ENCODE measurements at places on chromosomes 2 and 18.

DNA sequence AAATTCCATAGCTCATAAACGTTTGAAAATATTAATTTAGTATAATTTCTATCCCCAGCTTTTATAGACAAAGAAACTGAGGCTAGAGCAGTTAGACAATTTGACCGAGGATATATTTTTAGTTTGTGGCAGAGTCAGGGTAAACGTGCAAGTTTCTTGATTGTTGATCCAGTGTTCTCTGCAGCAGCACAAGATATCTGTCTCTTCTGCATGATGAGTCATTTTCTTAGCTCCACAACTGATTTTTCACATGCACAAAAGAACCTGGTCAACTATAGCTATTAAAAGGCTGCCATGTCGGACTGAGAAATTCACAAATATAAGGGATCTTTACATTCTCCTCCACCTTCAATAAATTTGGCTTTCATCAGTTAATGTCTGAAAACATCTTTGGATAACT, 143.4 kb upstream of the CYP26B1 start:
- DNase-seq = no peak

DNA sequence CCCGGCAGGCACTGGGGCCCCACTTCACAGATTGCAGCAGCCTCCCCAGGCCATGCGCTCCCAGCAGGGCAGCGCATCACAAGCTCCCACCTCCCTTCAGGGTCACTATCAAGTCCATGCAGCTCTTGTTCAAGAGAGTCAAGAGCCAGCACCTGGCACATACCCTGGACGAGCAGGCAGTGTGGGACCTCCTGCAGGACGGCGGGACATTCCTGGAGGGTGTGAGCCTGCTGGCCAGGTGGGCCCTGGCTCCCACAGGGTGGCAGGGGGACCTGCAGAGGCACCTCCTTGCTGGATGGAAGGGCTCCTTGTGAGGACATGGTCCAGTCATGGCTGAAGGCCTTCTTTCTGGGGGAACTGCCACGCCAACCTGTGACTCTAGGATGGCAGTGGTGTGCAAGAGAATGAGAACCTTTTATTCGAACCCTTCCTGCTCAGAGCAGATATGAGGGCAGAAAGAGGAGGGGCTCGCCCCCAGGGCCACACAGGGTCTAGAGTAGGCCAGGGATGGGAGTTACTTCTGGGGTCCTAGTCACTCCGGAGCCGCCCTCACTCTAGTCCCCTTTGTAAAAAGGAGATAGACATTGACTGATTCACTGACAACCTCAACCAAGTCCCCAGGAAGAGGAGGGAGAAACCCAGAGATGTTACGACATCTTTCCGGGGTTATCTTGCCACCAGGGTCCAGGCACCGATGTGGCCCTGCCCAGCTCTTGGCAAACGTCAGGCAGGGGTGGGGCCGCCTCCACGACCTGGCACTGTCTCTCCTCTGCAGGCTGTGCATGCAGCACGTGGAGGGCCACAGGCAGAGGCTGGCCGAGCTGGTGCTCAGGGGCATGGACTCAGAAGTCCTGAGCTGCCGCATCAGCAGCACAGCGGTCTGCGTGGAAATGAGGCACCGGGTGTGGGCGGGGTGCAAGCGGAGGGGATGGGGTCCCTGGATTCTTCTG, 31.3 kb downstream of the HJURP start:
- no peak for DNase-seq

- peak; percentile 55 for DNase-seq
Measured at GRCh38 chr18:23964282-23965238, 50.0 kb upstream of the TTC39C start.

GRCh38 chr2:123953846-123954245, 71.2 kb upstream of the CNTNAP5 start:
- no peak for DNase-seq

DNA sequence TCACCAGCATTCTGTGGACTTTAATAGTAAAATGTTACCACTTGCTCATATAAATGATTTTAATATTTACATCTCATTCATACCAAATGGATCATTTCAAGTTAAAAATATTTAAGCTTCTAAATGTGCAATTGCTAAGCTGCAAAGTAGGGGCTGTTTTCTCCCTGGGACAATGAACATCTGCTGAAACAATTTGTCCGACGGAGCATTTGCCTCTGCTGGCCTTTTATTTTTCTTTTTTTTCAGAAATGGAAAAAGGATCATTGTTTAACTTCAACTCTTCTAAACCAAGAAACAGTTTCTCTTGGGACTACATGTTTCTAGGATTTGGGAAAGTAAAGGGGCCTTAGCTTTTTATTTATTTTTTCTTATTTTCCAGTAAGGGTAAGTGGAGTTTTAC, 43.8 kb upstream of the ITPRID2 start:
- DNase-seq = no peak

- DNase-seq = no peak
Measured at GRCh38 chr2:6863792-6864191, 1.9 kb downstream of the CMPK2 start.

GRCh38 chr18:5294457-5295230, 882 bp downstream of the ZBTB14 start:
- peak; percentile 54 for DNase-seq

- no peak for DNase-seq
Measured at GRCh38 chr2:135563793-135564192, 32.5 kb downstream of the R3HDM1 start.

- DNase-seq = no peak
Measured at GRCh38 chr2:178650554-178650953, 156.7 kb downstream of the TTN start.

DNA sequence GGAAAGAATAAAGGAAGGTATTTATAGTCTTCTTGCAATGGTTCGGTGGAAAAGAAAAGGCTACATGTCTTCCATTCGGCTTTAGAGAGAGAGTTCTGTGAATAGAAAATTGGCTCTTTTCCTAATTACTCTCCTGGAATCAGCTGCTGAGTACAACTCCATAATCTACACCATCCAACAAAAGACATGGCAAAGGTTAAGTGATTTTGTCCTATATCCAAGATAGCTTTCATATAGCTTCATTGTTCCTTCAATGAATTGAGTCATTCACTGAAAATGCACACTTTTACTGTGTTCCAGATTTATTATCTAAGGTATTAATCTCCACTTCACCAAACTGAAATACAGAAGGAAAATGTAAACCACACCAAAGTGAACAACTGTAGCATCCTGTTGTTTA, 514.5 kb downstream of the LRRTM4 start:
- DNase-seq = no peak

DNA sequence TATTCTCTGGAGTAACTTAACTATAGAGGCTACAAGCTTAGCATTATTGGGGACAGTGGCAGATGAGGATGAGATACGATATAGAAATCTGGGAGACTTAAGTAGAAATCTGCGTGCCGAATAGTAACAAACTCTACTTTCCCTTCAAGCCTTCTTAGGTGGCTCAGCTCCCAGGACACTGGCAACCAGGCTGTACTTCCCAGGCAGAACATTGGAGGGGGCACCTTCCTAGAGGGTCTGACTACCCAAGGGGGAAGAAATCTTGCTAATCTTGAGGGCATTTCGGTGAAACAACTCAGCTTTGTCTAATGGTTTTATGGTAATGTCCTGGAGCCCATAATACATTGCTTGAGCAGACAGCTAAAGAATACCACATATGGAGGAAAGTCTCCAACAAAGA, 126.2 kb upstream of the DTNA start:
- no peak for DNase-seq

- DNase-seq = no peak
Measured at GRCh38 chr18:7479756-7480155, 87.4 kb upstream of the PTPRM start.

- no peak for DNase-seq
Measured at GRCh38 chr2:230166557-230167170, 53.1 kb downstream of the SP110 start.

- no peak for DNase-seq
Measured at GRCh38 chr2:69299772-69300516, 87.1 kb downstream of the GFPT1 start.

DNA sequence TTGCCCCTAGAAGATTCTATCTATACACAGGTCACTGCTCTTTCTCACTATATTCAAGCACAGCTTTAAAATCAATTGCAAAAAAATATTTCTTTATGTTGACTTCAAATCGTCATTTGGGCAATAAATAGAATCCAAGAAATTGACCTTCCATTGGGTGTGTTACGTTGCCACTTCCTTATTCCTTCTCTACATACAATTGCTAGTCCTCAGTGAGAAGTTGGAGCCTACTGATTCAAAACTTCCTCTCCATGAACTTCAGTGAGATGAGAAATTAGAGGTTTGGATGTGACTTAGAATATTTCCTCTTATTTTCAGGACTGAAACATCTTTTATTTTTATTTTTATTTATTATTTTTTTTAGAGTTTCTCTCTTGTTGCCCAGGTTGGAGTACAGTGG, 40.3 kb downstream of the PMAIP1 start:
- DNase-seq = no peak

DNA sequence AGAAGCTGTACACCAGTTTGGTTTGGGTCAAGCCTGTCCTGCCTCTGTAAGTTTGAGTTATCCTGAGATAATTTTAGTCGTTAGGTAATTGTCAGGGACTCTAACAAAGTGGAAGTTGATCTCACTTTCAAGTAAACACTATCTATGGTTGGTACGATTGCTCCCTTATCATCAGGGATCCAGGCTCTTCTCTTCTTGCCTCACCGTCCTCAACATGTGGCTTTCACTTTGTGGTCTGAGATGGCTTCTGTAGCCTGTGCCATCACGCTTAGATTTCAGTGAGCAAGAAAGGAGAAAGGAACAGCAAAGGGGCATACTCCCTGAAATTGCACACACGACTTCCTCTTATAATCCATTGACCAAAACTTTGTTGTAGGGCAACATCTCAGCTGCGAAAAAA, 115.6 kb downstream of the CTAGE1 start:
- no peak for DNase-seq

DNA sequence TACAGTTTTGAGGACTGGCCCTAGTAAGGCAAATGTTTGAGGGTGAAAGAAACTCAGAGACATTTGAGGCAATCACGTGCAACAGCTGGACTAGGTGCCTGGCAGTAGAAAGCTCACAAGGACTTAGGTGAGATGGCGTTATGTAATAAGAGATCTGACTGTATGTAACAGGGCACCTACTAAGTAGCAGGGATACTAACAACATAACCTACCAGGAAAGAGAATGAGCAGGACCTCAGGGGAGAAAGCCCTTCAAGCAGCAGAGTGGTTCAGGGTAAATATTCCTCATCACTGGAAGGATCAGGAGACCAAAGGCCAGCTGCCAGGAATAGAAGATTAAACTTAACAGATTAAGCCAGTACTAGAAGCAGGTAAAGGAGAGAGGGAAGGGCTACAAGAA, 53.4 kb downstream of the ARHGAP15 start:
- no peak for DNase-seq

DNA sequence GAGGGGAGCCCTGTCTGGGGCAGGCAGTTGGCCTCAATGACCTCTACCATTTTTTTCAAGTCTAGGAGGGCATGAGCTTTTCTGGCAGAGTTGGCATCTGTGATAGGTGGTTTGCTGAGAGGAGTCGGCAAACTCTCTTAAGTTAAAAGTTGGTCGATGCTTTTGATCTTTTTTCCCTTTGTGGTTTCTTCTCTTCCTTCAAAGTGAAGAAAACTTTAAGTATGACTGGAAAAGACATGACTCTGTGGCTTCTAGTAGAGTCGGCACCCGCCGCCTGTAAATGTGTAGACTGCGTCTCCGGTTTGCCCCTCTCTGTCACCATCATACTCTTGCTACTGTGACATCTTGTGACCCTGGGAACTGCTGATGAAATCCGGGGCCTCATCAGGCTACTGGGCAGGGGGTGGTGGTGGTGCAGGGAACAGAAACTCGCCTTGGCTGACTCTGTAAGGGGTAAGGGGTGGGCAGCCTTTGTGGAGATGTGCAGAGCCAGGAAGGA, 21.1 kb downstream of the INPP5D start:
- peak; percentile 84 for DNase-seq

DNA sequence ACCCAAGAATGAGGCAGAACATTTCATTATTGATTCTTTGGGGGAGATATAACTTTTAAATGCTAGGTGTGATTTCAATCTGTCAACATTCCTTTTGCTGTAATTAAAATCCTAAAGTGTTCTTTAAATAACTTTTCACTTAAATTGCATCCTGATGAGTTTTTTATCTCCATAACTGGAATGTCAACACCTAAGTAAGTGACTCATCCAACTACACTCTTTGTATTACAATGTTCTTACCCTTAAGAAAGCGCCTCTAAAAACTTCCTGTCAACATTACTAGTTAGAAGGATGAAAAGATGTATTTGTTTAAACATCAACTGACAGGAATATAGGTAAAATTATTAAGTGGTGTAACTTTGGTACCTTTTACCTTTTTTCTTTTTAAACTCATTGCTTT, 1657.0 kb downstream of the LRP1B start:
- DNase-seq = no peak

GRCh38 chr2:216715402-216715974, 20.1 kb upstream of the IGFBP5 start:
- no peak for DNase-seq

DNA sequence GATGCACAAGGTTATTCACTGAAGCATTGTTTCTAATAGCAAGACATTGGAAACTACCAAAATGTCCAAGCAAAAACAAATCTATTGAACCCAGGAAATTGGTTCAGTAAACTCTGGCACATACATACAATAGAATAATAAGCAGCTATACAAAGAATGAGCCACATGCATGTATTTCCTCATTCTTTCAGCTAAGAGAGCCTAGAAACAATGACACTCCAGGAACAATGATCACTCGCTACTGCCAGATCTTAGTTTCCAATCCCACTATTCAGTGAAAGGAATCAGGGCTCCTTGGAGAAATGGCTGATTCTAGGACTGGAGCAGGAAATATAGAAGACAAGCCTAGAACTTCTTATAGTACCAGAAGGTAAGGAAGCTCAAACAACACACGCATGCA, 221.9 kb upstream of the AGAP1 start:
- DNase-seq = no peak

DNA sequence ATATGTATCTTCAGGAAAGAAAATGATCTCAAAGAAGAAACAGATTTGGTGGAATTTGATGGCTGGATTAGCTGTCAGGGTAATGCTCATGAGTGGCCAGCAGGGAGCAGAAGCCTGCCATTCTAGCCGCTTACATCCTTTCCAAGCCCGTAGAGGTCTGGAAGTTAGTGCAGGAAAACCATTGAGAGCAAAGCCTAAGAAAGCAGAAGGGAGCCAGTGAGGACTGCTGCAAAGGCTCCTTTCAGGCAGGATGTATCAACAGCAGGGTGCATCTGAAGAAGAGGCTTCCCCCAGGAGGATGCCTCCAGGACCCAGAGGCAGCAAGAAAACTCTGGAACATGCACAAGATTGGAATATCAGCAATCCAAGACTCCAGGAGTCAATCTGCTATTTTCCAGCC, 22.9 kb upstream of the LBH start:
- DNase-seq = peak; percentile 32

DNA sequence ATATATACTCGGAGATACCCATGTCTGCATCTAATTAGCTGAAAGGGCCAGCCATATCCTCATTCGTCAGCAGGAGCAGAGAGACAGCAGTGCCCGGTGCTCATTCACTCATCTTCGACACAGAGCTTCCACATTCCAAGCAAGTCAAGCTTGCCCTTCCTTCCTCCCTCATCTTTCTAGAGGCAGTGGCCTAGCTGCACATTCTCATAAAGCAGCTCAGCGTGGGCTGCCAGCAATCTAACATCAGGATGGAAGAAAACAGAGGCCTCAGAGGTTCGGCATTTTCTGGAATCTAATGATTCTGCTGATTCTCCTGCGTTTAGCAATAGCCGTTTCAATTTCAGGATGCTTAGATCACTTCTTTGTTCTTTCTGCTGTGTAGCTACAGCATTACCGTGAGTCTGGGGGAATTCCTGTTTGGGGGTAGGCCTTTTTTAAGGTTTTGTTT, 68.8 kb downstream of the CLHC1 start:
- no peak for DNase-seq
